IMR-90 (cell line): ENCODE measurements at places on chromosomes 5 and 9. TPM values are rescaled to one million over a fixed set of nuclear protein-coding genes. Genes with fewer than 3 reads are reported as not detected.

PCDHB6 gene
- total RNA-seq, result under 0.01 TPM in 1 of 2 replicates, not detected in the other

PRXL2C gene
- total RNA-seq, result 9.0 and 10.0 TPM in 2 replicates

DNA sequence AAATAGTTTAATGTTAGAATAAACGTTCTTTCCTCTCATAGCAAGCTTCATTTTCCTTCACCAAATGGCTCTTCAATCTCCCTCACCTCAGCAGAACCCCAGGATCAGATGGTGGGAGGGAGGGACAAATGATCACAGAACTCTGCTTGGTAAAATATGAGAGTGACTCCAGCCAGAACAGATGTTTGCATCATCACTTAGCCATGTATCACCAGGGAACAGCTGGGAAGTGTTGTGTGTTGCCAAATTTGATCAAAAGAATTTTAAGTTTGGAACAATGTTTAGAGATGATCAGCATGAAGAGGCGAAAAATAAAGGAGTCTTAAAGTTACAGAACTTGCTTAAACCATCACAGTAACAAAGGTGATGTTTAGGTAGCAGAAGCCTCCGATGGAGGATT, 115.7 kb downstream of the FRMD3 start:
- no peak for DNase-seq

HAND1 gene
- not detected in 2 replicates for total RNA-seq

GRCh38 chr5:36026706-36027465, 35.7 kb upstream of the UGT3A1 start:
- DNase-seq, result no peak

DNA sequence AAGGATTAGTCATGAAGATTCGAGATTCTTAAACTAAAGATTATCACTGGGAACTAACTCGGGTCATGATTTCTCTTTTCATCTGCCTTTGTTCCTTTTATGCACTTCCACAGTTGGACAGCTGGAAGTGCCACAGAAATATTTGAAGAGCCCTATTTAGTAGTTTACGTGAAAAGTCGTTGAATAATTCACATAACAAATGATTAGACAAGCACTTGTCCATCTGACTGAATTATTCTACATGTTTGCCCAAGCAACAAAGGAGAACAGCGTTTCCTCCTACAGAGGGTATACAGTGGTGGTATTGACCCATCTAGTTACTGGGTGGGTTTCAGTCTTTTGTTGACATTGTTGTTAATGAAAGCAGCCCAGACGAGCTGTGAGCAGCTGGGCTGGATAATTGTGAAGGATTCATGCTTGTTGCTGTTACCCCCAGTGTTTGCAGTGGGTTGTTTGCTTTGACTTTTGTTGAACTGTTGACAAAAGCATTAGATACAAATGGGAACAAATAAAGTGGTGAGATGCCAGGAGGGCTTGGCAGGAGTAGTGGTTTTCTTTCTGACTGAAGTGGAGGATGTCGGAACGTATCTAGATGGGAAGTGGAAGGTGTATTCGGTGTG, 96.2 kb downstream of the TLE4 start:
- DNase-seq, result no peak

PCDHA2 gene
- total RNA-seq, result not detected in 2 replicates

- DNase-seq, result peak; percentile 65
Observed at GRCh38 chr5:148374690-148375360, 8.9 kb upstream of the FBXO38 start.

CDX1 gene
- 0.18 TPM in 1 of 2 replicates, not detected in the other for total RNA-seq

SMIM33 gene
- not detected in 2 replicates for total RNA-seq

DNA sequence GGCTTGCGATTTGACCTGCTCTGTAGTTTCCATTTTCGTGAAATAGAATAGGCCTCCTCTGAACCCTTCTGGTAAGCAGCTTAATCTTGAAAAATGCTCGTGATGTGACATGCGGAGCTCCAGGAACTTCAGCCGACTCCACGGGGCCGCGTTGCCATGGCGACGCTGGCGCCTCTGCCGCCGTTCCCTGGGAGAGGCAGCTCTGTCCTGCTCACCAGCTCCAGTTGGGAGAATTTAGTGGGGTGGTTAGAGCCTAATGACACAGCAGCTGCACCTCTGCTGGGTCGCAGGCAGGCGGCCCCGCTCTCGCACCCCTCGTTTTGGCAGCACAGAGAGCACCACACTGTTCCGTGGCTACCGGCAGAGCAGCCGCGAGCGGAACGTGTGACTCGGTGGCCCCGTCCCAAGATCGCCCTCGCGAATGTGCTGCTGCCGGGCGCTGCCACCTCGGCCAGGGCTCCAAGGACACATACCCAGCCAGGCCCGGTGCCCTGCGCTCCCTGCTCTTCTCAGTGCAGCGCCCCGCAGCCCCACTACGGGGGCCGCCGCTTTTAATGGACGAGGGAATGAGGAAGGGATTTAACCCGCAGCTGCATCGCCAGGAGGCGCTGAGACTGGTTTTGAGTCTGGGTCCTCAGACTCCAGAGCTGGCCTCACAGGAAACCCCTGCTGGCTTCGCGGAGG, 131.2 kb upstream of the LMX1B start:
- DNase-seq, result peak; percentile 41

DNA sequence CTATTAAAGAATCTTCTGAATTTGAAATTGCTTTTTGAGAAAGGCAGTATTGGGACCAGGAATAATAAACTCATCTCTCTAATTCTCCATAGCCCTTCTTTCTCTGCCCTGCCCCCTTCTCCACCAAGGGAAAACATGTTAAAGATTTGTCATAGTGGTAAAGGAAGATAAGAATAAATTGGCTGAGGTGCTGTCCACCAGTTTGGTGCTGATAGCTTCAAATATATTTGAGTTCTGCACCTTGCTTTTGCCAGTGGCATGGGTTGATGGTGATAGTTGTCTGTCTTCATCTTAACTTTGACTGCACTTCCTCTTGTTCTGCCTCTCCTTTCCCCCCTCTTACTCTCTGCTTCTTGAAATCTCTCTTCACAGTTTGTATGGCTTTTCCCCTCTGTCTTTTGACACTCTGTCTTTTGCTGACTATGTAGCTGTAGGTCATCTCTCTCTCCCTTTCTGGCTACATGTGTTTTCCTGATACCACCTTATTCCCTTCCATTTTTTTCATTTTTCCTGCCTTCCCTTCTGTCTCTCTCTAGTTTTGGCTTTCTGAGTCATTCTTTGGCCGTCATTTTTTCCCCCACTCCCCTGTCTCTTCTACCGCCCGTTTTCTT, 56.6 kb downstream of the NDUFS4 start:
- DNase-seq, result peak; percentile 5

DNA sequence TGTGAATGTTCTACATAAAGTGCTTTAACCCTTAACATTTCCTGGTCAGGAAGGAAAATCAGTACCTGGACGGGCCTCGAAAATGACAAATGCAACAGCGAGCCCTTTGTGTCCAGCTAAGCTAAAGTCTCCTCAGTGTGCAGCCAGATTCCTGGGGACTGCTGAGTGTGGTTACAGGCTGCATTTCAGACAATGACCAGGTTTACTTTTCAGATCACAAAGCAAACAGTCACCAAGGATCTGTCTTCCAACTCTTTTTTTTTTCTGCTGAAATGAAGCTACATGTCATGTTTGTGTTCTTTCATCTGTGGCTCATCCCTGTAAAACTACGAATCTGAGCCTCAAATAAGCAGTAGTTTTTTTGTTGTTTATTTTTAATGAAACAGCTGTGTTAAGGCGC, 20.8 kb downstream of the SLC46A2 start:
- no peak for DNase-seq

C5orf63 gene
- total RNA-seq, result 0.72 and 0.83 TPM in 2 replicates

- DNase-seq, result peak; percentile 64
Observed at GRCh38 chr5:180785794-180786221, 16.8 kb downstream of the MGAT1 start.
